Activated CD4-positive, alpha-beta memory T cell treated with anti-CD3 and anti-CD28 coated beads, Interleukin-2, amount 10 ng/mL, durations not matched to agents 7 days and 5 days (primary cell): ENCODE measurements at places on chromosomes 11 and 22.

GRCh38 chr22:37804352-37804880 is 3.3 kb upstream of the GCAT start:
- H3K4me3 ChIP-seq, result peak overlapping the region; percentile 44
- peaks cover 4% of the 10 kb centered on the region for H3K36me3 ChIP-seq
- DNase-seq, result no peak
- peaks cover 49% of the 10 kb centered on the region for H3K27me3 ChIP-seq

GRCh38 chr11:109783014-109783413 is 310.2 kb upstream of the ZC3H12C start:
- H3K36me3 ChIP-seq, result no peaks in the 10 kb centered on the region
- H3K27ac ChIP-seq, result no peak overlapping the region
- no peaks in the 10 kb centered on the region for H3K27me3 ChIP-seq
- DNase-seq, result no peak

DNA sequence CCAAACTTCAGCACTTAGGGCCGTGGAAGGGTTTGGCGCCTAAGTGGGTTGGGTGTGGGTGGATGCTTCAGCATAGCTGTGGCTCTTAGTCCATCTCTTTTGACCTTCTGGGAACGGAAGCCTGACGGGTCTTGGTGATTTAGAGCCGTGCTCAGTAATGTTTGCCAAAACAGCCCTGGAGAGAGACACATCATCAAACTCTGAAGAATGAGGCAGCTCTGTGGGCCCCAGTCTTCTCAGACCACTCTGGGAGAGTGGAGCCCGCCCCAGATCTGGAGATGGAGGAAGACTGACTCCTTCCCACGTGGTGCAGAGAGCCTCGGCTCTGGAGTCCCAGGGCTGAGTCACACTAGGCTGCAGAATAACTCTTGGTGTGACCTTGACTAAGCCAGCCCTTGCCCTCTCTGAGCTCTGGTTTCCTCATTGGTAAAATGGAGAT is 168.9 kb downstream of the C11orf91 start:
- H3K27me3 ChIP-seq, result peaks cover 37% of the 10 kb centered on the region
- H3K4me1 ChIP-seq, result no peaks in the 10 kb centered on the region
- H3K27ac ChIP-seq, result no peak overlapping the region
- no peak for DNase-seq
- H3K4me3 ChIP-seq, result no peak overlapping the region

- no peak overlapping the region for H3K4me3 ChIP-seq
- peaks cover 5% of the 10 kb centered on the region for H3K27me3 ChIP-seq
- H3K36me3 ChIP-seq, result no peaks in the 10 kb centered on the region
- no peaks in the 10 kb centered on the region for H3K4me1 ChIP-seq
These were observed 41.5 kb downstream of the DHCR7 start for GRCh38 chr11:71406681-71407080.

DNA sequence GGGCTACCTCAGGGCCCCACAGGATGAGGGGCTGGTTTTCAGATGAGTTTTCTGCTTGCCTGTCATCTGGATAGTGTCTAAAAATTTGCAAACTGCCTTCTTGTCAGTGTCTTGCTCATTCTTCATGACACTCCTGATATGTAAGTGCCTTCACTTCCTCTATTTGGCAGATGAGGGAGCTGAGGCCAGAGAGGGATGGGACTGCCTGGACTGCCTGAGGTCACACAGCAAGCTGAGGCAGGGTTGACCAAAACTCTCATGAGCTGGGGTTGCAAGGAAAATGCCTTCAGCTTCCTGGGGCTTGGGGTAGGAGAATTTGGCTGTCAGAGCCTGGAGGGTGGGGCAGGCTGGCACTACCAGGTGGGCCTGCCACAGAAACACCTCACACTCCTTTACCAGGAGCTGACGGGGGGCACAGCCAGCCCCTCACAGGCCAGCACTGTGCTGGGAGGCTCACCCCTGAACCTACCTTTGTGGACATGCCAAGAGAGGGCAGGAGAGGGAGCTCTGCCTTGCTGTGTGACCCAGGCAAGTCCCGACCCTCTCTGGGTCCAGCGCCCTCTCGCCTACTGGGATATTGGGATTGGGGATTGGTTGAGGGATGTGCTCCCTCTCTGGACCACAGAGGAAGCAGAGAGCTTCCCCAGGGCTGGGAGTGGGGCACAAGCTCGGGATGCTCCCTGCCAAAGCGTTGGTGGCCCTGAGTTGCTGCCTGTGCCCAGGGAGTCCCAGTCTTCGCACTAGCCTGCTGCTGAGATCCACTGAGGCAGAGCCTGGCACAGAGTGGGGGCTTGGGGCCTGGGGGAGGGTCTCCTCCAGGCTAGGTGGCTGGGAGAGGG is 1.9 kb upstream of the P2RY6 start:
- H3K27me3 ChIP-seq, result peaks cover 15% of the 10 kb centered on the region
- H3K4me3 ChIP-seq, result no peak overlapping the region
- no peak overlapping the region for H3K27ac ChIP-seq
- H3K4me1 ChIP-seq, result no peaks in the 10 kb centered on the region

DNA sequence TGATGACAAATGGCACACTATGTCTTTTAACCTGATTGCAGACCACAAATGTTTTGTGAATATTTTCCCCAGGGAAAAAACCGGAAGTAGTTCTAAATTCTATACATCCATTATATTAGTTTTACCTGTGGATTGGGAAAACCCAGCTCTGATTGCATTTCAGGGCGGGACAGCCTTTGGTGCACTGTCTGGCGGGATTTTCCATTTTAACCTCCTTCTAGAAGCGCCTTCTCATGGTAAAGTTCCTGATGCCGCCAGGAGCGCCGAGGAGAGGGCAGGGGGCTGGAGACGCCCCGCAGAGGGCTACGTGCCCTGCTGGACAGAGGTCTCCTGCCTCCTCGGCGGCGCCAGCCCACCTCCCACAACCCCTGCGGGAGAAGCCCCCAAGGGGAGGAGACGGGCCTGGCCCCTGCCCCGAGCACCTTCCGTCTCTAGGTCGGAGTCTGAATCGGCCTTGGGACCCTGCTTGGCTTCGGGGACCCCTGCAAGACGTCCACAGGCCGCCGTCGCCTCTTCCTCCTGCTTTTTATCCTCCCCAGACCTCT is 1.2 kb upstream of the P2RX6 start:
- peak overlapping the region; percentile 71 for H3K4me3 ChIP-seq
- no peaks in the 10 kb centered on the region for H3K36me3 ChIP-seq
- peaks cover 15% of the 10 kb centered on the region for H3K4me1 ChIP-seq
- no peak for DNase-seq

DNA sequence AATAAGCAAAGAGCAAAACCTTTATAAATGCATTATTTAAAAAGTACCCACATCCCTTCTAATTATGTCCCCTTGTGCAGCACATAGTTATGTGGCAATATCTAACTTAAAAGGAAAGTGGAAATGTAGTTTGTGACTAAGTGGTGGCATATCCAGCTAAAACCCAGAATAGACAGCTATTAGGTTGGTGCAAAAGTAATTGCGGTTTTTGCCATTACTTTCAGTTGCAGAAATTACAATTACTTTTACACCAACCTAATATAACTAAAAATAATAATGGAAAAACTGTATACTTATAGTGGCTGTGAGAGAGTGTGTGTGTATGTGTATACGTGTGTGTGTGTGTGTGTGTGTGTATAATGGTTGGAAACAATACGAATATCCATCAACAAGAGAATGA is 1108.1 kb upstream of the CNTN5 start:
- H3K27me3 ChIP-seq, result no peaks in the 10 kb centered on the region
- no peaks in the 10 kb centered on the region for H3K36me3 ChIP-seq
- no peak overlapping the region for H3K27ac ChIP-seq
- no peaks in the 10 kb centered on the region for H3K4me1 ChIP-seq

DNA sequence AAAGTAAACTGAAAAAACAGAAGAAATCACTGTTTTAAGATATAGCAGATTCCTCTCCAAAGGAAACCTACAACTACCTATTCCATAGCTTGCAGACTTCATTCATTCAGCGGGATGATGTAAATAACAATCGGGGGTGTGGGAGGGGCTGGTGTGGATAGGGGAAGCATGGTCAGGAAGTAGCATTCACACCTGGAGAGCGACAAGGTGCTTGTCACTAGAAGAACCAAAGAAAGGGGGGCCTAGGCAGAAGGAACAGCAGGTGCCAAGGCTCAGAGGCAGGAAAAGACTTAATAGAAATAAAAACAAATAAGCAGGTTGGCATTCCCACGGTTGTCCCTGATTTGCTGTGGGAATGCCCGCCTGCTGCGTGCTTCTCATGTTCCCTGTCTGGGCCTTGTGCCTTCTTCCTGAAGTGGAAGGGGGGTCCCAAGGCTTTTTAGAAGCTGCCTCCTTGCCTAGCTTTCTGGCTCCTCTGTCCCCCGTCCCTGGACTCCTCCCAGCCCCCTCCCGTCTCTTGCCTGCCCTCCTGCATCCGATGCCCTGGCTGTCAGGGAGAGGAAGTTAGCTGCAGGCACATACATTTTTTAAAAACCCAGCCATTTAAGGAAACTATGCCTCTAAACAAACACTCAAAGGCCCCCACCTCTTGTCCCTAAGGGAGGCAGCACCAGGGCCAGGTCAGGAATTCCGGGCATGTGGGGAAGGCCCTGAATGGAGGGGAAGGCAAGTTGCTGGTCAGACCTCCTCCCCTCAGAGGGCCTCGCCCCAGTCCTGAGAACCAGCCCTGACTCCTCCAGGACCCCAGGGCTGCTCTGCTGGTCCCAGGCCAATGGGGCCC is 54.7 kb upstream of the PRDM11 start:
- no peak for DNase-seq
- no peak overlapping the region for H3K4me3 ChIP-seq

GRCh38 chr11:69659591-69659990 is 15.6 kb downstream of the LTO1 start:
- DNase-seq, result no peak
- H3K36me3 ChIP-seq, result peaks cover 3% of the 10 kb centered on the region
- H3K27me3 ChIP-seq, result no peaks in the 10 kb centered on the region
- no peak overlapping the region for H3K4me3 ChIP-seq
